ENCODE measurements at places on chromosomes 5 and 9.

- peak; percentile 75 for DNase-seq
These were observed 3.0 kb upstream of the TUBB4B start for GRCh38 chr9:137237759-137238726.

- no peak for DNase-seq
These were observed 133.4 kb downstream of the TRPM3 start for GRCh38 chr9:70987986-70988385.

- no peak for DNase-seq
These were observed 147.2 kb upstream of the LHFPL2 start for GRCh38 chr5:78795757-78796156.

DNA sequence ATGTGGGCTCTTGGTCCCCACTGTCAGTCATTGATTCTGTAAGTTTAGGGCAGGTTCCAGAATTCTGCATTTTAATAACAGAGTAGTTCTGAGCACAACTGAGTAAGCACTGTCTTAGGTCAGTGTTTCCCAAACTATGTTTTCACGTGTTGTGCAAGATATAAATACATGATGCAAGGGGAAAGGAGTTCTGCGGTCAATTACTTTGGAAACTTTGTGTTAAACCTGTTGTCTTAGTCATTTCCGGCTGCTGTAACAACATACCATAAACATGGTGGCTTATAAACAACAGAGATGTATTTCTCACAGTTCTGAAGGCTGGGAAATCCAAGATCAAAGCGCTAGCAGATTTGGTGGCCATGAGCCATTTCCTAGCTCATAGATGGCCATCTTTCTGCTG, 69.8 kb downstream of the EQTN start:
- no peak for DNase-seq

DNA sequence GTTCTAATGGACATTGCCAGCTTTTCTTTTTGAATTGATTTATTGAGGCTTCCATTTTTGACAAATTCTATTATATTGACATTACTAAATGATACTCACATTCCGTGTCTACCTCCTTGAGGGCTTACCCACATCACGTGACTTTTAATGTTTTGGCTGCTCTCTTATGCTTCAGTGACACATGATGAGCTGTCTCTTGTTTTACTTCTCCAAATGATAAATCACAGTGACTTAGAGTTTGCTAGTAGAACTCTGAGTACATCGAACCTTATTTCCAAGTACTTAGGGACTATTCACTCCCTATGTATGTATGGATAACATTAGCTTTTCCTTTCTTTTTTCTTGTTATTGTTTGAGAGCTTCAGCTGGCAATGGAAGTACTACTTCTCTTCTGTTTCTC, 169.8 kb upstream of the KCNN2 start:
- DNase-seq, result no peak

- no peak for DNase-seq
These were observed 55.9 kb downstream of the DAP start for GRCh38 chr5:10704949-10705621.

GRCh38 chr9:14340994-14341393, 27.1 kb upstream of the NFIB start:
- no peak for DNase-seq

GRCh38 chr5:139186261-139186660, 11.9 kb downstream of the SIL1 start:
- DNase-seq, result no peak

DNA sequence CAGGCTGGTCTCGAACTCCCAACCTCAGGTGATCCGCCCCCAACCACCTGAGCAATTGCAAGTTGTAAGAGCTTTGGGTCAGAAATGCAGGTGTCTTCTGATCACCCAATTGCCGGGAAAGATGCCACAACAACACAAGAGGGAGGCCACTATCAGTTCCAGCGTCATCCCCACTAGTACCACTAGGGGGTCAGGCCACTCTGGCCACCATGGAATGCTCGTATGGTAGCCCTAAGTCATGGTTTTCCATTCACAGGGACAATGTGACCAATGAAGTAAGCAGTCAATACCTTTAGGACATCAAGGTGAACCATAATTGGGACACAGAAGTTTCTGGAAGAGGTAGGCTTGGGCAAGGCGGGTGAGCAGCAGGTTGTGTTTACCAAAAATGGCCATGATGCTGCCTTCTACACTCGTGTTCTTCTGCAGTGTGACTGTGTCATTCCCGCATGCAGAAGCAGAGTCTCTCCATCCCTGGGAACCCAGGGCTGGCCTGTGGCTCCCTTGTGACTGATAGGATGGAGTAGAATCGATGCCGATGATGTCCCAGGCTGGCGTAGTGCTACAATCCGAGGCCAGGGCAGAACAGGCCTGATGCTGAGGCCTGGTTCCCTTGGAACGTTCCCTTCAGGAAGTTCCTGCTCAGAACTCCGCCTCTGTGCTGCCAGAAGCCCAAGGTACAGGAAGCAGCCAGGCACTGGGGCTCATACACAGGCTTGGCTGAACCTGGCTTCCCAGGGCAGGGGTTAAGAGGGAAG, 42.2 kb upstream of the ANKRD33B start:
- no peak for DNase-seq

DNA sequence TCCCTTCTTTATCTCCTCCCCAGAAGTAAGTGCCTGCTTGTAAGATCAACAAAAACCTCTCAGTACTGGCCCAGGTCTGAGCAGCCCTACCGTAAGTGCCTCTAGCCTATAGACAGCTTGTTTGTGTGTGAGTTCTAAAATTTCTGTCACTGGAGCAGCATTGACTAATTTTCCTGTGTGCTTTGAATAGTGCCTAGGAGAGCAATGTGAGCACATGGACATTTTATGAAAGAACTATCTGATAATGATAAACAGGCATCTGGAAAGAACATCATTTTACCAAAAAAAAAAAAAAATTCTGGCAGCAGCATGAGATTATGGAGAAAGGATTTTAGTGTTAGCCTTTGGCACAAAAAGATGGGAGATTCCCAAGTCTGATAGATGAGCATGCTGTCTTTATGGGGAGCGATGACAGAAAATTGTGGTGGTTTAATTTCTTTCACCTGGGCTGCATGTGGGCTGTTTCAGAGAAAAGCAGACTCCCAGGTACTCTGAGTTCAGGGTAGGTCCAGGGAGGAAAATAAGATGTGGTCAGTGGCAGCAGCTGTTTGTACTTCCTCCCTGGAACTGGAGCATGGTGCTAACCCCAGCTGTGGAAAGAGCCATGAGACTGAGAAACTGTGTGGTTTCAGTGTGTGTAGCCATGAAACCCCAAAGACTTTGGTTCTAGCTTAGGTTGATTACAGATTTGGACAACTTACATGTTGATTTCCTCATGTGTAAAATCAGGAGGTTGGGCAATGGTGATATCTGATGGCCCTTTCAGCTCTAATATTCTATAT, 419.9 kb downstream of the NTRK2 start:
- peak; percentile 32 for DNase-seq

- DNase-seq, result no peak
These were observed 319.6 kb upstream of the CLINT1 start for GRCh38 chr5:158178535-158178934.

GRCh38 chr9:78786794-78787193, 489.9 kb downstream of the PSAT1 start:
- no peak for DNase-seq

DNA sequence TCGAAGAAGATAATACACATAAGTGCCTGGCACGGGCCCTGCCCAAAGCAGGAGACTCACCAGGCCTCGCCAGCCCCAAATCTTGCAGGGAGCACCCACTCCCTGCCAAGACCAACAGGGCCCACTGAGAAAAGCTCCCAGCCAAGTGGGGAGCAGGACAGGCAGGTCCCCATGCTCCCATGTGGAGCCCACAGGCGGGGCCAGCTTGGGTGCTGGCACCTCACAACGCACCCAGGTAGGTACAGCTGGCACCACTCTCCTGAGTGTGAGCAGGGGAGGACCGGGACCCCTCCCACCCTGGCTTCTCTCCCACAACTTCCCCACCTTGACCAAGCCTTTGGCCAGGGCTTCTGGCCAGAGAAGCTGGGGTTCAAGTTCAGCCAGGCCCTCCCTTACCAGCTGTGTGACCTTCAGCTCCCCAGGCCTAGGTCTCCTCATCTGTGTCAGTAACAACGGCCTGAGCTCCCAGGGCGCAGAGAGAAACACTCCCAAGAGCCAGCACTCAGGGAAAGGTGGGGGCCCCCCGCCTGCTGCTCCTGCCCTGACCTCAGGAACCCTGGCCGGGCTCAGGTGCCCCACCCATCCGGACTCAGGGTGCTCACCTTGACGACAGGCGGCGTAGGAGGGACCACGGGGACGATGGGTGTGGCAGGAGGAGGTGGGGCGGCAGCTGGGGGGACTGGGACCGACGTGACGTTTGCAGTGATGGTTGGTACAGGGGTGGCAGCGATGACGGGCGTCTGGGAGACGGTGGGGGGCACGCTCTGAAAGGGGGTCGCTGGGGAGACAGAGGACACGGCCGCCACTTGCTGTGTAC, 17.8 kb downstream of the BRD3 start:
- peak; percentile 14 for DNase-seq

DNA sequence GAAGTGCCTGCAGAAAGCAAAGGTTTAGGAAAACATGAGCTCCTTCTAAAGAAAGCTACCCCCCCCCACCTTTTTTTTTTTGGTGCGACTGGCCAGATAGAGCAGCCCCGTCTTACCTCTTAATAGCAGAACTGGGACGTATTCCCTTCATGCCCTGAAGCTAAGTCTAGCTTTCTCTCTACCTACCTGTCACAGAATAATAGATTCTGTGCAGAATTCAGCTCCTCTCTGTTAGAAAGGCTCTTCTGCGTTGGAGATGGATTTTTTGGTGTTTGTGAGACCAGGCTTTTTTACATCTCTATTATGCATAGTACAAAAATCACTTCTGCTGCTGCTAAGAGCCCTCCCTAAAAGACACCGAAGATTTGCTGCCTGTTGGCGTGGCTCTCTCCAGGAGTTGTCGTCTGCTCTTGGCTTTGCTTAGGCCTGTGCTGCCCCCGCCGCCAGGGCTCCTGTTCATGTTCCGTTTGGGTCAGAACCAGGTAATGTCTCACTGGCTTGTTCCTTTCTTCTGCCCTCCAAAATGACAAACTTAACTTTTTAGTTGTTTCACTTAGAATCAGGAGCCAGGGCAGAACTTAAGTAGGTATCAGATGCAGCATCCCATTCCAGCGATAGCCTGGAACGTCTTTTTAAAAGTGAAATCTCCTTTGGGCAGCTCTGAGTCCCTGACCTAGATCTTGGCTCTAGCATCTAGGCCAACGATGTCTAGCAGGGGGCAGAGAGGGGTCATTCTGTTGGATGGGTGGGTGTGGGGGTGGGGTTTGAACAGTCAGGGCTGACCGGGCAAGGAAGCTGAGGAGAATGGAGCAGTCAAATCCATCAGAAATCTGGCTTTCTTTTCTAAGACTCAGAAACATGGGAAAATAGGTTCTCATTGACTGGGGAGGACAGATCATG, 2.5 kb downstream of the TRIO start:
- DNase-seq, result no peak

DNA sequence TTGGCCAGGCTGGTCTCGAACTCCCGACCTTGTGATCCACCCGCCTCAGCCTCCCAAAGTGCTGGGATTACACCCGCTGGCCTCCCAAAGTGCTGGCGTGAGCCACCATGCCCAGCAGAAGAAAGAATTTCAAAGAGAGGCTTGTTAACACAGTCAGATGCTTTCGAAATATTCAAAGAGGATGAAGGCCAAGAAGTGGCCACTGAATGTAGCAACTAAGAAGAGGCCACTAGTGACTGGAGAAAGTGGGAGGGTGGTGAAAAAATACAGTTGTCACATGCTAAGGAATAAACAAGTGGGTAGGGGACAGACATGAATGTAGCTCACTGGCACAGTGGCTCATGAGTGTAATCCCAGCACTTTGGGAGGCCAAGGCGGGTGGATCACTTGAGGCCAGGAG, 13.0 kb upstream of the TPM2 start:
- DNase-seq, result no peak

- DNase-seq, result no peak
These were observed 215.1 kb upstream of the ZNF608 start for GRCh38 chr5:124961521-124961920.

DNA sequence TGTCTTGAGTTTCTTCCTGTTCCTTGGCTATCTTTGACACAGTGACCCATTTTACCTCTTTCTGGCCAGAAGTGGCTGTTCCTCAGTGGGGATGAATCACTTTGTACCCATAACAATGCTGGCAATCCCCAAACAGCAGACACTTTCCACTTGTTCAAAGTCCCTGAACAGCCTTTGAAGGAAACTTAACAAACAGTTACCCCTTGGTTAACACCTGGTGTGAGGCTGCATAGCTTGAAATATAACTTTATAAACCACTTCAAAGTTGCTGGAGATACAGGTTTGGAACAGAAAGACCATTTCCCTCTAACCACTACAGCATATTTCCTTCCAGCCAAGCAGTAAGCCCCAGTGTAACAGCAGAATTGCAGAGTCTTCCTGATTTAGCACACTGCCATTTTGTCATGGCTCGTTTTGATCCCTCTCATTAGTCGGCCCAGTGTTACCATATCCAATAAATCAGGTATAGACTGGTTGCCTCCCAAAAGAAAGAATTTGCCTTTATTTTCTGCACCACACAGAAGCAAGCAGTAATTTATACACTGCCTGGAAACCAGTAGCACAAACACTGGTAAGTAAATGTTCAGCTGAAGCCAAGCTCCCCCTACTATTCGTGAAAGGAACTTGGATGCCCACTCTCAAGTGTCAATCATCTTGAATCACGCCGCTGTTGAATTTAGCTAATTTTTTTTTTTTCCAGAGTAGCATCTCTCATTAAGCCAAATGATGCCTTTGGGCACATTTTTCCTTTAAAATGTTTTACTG, 225.9 kb downstream of the PIK3R1 start:
- DNase-seq, result no peak

GRCh38 chr9:92151691-92152393, 36.6 kb upstream of the SPTLC1 start:
- no peak for DNase-seq

GRCh38 chr5:117302949-117303348, 728.3 kb upstream of the SEMA6A start:
- DNase-seq, result no peak

DNA sequence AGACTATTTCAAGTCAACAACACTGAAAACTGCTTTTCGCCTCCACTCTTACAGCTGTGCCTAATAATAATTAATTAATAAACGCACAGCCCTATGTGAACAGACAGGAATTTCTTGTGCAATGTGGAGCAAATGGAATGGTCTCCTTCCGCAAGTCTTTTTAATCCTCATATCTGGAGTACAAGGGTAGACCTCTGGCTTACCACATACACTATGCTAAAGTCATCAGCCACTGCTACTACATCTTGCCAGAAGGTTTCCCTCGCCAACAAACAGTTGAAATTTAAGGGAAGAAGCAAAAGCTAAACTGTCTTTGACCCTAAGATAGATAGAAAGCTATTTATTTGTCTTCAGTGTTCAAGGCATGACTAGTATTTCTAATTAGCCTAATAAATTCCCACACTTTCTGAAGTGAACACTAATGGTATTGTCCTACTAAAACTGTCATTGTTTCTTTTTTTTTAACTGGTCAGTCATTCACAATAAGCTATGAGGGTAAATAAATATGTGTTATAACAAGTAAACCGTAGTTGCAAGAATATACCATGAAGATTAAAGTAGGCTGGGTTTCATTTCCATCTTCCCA, 63.9 kb downstream of the GOLPH3 start:
- DNase-seq, result no peak

GRCh38 chr5:167814040-167814439, 477.4 kb upstream of the WWC1 start:
- no peak for DNase-seq

- DNase-seq, result no peak
These were observed 131.4 kb downstream of the CCDC192 start for GRCh38 chr5:127834554-127834953.
